A549 treated with AZD2906 at 1 μM for 4 hours (cell line): ENCODE measurements at places on chromosomes 11 and 22. TPM values are rescaled to one million over a fixed set of nuclear protein-coding genes. Genes with fewer than 3 reads are reported as not detected.

Gene OR8A1
- not detected in 5 replicates for total RNA-seq

Gene CALCA
- 0.08 to 0.15 TPM (median 0.12 TPM) in 3 of 5 replicates, not detected in the others for total RNA-seq

Gene GNG3
- not detected in 5 replicates for total RNA-seq

Gene BLID
- not detected in 5 replicates for total RNA-seq

Gene CLMP
- 16.3 to 25.5 TPM (median 24.1 TPM) in 5 replicates for total RNA-seq

Gene MMP11
- total RNA-seq: 0.13 to 0.29 TPM (median 0.18 TPM) in 5 replicates

Gene HOATZ
- total RNA-seq: not detected in 5 replicates

Gene FGF3
- not detected in 5 replicates for total RNA-seq

Gene SLC25A45
- total RNA-seq: 12.1 to 15.2 TPM (median 14.2 TPM) in 5 replicates

Gene ABCG4
- total RNA-seq: 0.27 to 0.52 TPM (median 0.33 TPM) in 5 replicates

Gene ZNF214
- 0.72 to 1.2 TPM (median 0.93 TPM) in 5 replicates for total RNA-seq

Gene PRR33
- total RNA-seq: not detected in 5 replicates

Gene LINC01488
- 0.05 to 0.08 TPM in 2 of 5 replicates, not detected in the others for total RNA-seq

Gene RHOD
- total RNA-seq: 32.5 to 52.9 TPM (median 48.2 TPM) in 5 replicates

Gene OR10A2
- total RNA-seq: not detected in 5 replicates

Gene OR2D2
- total RNA-seq: not detected in 5 replicates

Gene LRRC74B
- total RNA-seq: 0.05 to 0.06 TPM in 2 of 5 replicates, not detected in the others

Gene OR52I1
- not detected in 5 replicates for total RNA-seq

Gene PRMT3
- 26.1 to 38.3 TPM (median 29.6 TPM) in 5 replicates for total RNA-seq

Gene INPP5J
- total RNA-seq: 0.45 to 0.60 TPM (median 0.48 TPM) in 5 replicates

Gene L3MBTL2
- 17.4 to 19.3 TPM (median 18.7 TPM) in 5 replicates for total RNA-seq
